ENCODE measurements at places on chromosomes 1 and 21.

DNA sequence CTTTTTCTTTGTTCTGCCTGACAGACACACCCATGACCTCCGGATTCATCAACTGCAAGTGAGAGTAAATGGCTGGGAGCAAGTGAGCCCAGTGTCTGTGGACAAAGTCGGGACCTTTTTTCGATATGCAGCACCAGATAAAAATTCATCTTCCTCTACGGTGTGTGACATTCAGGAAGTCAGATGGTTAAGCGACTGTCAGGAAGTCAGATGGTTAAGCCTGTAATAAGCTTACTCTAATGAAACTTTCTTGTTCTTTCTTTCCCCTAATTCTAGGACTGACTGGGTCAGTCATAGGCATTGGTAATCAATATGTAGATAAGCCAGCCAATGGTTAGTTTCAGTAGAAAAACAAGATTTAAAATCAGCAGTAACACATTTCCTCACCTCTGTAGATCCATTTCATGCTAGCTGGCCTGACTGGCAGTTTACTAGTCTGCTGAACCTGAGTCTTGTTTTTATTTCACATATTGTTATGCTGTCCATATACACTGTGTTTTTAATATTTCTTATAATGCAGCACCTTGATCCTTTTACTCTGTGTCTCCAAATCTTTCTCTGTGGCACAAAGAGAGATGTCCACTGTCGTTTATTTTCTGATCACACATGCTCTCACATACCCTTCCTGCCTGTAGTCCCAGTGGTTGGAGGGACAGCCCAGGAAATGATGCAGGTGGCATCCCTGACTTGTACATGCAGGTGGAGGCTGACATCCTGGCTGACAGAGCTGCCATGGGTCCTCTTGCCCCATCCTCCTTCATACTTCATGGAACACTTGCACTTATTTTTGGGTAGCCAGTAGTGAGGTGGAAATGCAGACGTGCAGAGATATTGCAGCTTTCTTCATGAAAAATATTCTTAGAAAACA, 115.8 kb downstream of the VPS13D start:
- no peak for DNase-seq

GRCh38 chr1:6601923-6602668, 573 bp downstream of the KLHL21 start:
- no peak for DNase-seq

GRCh38 chr1:87501738-87502137, 173.1 kb downstream of the LMO4 start:
- DNase-seq: no peak

GRCh38 chr1:90714521-90714951, 2.6 kb downstream of the BARHL2 start:
- DNase-seq: no peak

DNA sequence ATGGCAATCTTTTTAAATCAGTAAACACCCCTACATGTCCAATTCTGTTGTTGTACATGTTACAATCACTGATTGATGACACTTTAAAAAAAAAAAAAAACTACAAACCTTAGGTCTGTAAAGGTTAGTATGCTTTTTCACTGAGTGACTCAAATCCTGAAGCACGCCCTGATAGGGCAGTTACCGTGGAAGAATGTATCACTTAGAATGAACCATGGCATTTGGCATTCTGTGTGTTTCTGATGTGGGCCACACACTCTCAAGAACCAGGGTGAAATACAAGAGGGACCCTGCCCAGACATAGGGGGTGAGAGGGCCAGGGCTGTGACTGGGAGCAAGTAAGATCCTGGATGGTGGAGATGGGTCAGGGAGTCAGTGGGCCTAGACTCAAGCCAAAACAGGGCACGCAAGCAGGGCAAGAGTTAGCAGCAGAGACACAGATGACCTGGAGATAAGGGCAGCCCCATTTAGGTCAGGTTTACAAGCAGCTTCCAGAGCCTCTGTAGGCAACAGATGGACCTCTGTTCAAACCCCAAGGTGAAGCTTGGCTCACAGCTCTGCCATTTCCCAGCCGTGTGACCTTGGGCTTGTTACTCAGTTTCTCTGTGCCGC, 47.6 kb upstream of the DMRTB1 start:
- DNase-seq: no peak

DNA sequence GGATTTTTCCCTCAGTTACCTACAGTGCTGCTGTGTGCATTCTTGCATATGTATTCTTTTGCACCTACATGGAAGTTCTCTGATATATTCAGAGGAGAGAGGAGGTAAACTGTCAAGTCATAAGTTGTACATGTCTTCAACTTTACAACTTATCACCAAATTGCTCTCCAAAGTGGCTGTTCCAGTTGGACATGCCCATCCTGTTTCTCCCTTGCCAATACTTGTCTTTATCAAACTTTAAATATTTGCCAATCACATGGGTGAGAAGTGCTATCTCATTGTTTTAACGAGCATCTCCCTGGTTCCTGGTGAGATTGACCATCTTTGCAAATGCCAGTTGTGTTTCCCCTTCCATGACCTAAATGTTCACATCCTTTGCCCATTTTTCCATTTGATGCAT, 88.2 kb downstream of the KIF26B start:
- DNase-seq: no peak

DNA sequence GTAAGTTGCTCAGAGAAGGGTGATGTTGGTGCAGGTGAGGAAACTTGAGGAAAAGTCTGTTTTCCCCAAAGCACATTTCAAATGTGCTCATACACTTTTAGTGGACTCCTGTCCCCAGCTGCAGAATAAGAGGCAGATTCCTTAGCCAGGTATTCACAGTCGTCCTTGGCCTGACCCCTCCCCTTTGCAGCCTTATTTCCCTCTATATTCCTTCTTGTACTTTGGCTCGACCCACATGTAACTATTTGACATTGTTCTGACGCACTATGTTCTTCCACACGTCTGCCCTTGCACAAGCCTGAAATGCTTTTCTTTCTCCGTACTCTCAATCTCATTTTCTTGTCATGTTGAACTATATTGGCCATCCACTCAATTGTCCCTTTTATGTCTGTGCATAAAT, 498.4 kb upstream of the USP24 start:
- DNase-seq: no peak

GRCh38 chr1:31183927-31184554, 55.6 kb downstream of the NKAIN1 start:
- DNase-seq: no peak

GRCh38 chr1:228146417-228147150, 3.1 kb upstream of the GJC2 start:
- no peak for DNase-seq

- DNase-seq: no peak
Measured at GRCh38 chr1:193458628-193459027, 272.2 kb upstream of the B3GALT2 start.

GRCh38 chr1:41490911-41491310, 6.4 kb upstream of the EDN2 start:
- DNase-seq: no peak

- DNase-seq: no peak
Measured at GRCh38 chr21:43892984-43893535, 28.0 kb downstream of the AGPAT3 start.

DNA sequence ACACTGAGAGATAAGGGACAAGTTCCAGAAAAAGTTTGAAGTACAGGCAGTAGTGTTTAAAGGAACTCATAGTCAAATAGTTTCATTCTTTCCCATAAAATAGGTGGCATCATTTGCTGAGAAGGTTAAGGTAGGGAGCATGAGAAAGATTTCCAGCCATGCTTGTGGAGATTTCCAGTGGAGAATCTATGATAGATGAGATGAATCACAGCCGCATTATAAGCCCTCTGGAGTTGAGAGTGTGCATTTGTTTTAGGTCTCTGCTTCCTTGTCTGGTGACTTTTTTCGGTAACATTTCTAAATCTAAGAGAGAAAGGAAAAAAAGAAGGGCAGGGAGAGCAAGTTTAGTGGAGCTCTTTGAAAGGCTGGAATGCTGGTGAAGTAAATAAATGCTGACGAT, 108.7 kb downstream of the DISP1 start:
- no peak for DNase-seq

DNA sequence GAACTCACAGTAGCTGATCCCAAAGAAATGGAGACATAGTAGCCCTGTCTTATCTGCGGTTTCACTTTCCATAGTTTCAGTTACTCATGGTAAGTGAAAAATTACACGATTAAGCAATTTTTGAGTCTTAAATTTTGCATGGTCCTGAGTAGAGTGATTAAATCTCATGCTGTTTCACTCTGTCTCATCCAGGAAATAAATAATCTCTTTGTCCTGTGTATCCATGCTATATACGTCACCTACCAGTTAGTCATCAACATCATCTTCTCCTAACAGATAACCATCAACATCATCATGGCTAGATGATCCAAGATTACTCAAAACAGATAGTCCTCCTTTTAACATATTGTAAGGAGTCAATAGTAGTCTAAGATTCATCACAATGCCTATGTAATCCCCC, 1589.3 kb downstream of the BRINP3 start:
- no peak for DNase-seq

DNA sequence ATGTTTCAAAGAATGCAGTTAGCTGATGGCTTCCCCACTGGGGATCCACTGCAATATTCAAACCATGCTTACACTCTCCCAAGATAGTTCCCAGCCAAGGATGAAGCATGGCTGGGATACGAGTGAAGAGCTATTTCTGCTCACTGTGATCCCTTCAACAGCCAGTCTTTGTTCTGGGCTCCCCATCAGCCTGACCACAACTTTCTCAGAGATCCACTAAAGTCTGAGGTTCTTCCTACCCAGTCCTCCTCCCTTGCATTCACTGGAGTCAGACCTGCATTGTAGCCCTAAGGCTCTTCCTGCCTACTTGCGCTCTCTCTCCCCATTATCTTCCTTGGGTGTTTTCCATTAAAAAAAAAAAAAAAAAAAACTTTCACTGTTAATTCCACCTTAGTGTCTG, 101.4 kb downstream of the TTLL7 start:
- no peak for DNase-seq

DNA sequence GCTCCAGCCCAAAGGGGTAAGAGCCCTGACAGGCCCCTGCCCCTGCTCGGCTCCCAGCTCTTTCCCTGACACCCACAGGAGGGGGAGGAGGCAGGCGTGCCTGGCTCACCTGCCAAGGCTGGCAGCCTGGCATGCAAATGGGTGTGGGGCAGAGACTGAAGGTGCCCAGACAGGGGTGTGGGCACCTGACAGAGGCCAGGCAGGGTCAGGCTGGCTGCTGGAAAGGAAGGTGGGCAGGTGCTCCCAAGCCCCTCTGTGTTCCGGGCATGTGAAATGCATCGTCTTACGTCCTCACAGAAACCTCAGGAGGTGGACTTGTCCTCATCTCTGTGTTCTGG, 19.4 kb upstream of the CASZ1 start:
- no peak for DNase-seq

GRCh38 chr1:33401471-33401870, 29.4 kb downstream of the PHC2 start:
- DNase-seq: no peak

- no peak for DNase-seq
Measured at GRCh38 chr1:41380979-41381691, 19.9 kb downstream of the FOXO6 start.

- DNase-seq: no peak
Measured at GRCh38 chr1:169899519-169900217, 6.0 kb upstream of the SCYL3 start.

DNA sequence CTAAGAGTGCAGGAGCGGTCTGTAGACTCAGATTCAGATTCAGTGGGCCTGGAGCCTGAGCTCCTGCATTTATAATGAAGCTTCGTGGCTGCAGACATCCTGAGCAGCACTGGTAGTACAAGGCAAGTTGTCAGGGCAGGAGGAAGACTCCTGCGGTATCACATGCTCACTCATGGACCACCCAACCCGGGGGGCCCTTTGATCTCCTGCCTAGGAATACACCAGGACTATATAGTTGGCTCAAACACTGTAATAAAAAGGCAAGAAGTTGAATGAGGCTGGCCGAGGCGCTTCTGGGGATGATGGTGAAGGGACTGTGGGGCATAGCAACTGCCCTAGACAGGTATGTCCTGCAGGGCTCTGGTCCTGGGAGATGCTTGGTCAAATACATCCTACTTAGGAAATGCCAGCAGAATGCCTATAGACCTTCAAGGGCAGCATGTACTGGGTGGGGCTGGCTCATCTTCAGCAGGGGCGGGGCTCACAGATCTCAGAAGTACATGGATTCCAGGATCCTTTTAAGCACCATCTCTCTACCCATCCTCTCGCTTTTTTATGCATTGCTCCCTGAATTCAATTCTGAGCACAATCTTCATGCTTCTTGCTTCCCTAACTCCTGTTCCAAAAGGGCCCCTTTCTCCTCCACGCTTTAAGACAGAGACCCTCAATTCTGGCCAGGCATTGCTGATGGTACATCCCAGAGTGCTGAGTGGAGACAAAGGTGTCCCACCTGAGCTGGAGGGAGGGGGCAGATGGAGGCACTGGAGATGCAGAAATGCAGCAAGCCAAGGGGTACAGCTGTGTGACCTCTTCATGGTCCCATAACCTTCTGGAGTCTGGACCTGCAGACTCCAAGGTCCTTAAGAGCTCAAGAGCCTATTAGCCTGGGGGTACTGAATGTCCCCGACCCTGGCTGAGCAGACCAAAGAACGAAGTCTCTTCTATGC, 2.1 kb upstream of the RAP1GAP start:
- DNase-seq: no peak

GRCh38 chr1:66335125-66335524, 198.8 kb upstream of the SGIP1 start:
- DNase-seq: no peak

DNA sequence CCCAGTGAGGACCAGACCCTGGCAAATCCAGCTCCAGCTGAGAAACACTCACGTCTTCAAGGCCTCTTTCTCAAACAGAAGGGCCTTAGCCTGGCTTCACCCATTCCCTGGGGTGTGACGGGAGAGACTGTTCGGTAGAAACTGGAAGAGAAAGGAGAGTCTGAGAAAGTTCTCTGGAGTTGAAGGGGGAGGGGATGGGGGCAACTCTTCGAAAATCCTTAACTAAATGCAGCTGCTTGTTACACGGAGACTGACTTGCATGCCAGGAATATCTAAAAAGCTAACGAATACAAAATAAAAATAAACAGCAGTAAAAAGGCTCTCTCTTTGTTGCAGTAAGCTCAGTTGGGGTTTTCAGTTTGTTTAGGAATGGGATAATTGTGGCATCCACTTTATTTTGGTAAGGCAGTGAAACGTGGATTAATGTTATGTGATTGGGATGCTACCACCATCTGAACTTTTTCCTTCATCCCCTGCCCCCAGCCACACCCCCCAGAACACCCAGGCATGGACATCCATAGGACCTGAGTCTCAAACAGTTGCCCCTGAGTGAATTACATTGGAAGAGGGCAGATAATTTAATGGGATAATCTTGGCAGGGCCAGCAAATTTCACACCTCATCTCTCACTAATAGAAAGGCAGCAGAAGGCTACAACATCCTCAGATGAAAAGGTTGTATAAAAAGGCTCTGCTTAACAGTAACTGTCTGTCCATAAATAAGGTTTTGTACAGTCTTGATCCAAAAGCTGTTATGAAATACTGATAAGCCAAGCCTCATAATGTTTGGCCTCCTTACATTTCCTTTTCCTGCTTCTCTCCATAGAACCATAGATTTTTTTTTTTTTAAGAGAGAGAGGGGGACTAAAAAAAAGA, 5.8 kb downstream of the ROR1 start:
- DNase-seq: no peak

- no peak for DNase-seq
Measured at GRCh38 chr1:99674115-99675064, 28.5 kb downstream of the PALMD start.

GRCh38 chr1:17339521-17339920, 31.5 kb downstream of the PADI4 start:
- no peak for DNase-seq

GRCh38 chr1:212463565-212464285, 31.0 kb downstream of the NENF start:
- no peak for DNase-seq

- no peak for DNase-seq
Measured at GRCh38 chr1:226691247-226691646, 47.8 kb downstream of the ITPKB start.
